Stimulated activated CD4-positive, alpha-beta T cell treated with anti-CD3 and anti-CD28 coated beads, TNF-alpha, amount 100 ng/mL, for 48 hours (primary cell): ENCODE measurements at places on chromosomes 6 and 20.

DNA sequence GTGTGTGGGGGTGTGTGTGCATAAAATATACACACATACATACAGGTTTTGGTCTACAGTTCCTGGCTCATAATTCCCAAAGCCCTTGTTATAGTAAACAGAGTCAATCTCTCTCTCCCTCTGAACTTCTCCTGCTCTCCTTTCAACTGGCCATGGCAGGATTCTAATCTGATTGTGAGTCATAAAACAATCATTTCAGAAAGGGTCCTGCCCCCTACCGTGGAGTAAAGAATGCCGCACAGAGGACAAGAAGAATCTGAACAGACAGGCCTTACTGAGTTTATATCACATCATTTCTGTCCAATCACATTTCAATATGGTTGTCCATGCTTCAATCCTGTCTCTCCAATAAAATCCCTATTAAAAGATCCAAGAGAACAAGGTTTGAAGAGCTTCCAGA, 416.9 kb downstream of the FRK start:
- no peak for DNase-seq

DNA sequence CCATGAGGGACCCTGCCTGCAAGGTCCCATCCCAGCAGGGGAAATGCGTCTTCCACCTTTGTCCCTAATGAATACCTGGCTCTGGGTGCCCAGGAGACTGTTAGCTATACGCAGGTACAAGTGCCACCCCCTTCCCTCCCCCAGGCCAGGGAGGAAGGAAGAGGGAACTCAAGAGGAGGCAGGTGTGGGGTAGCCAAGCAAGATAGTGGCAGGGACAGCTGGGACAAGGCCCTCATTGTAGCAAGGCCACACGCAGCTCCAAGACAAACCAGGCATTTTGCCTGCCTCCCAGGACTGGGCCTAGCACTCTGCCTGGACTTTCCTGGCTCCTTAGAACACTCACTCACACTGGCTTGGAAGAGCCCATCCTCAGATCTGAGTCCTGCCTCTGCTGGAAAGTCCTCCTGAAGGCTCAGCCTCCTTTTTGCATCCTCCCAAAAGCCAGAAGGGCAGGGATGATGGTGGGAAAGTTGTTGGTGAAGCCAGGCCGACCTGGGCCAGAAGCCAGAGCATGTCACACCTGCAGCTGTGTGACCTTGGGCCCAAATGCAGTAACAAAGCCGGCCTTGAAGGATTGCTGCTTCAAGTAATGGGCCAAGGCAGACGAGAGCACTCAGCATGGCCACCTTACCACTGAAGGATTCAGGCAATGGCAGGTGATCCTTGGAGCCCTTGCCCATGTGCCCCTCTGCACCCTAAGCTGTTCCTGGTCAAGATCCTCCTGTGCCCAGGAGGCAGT, 27.7 kb downstream of the SNPH start:
- DNase-seq: no peak

GRCh38 chr6:93418033-93418407, 1.3 kb downstream of the EPHA7 start:
- no peak for DNase-seq

DNA sequence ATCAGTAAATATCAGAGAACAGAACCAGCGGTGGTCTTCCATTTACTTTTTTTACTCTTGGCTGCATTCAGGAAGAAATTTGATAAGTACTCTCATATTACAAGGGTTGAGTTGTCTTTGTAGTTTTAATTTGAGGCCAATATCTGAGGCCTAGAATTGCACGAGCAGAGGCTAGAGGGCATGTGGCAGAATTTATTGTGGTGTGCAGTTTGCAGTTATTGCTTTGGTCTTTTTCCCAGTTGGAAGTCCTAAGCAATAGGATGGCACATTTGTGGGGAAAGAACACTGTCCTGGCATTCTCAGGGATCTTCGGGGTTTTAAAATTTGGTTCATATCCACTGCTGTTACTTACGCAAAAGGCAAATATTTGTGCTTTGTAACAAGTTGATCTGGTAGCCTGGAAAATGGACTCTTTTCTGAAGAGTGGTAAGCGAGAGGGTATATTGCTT, 66.0 kb downstream of the CTNNBL1 start:
- no peak for DNase-seq

DNA sequence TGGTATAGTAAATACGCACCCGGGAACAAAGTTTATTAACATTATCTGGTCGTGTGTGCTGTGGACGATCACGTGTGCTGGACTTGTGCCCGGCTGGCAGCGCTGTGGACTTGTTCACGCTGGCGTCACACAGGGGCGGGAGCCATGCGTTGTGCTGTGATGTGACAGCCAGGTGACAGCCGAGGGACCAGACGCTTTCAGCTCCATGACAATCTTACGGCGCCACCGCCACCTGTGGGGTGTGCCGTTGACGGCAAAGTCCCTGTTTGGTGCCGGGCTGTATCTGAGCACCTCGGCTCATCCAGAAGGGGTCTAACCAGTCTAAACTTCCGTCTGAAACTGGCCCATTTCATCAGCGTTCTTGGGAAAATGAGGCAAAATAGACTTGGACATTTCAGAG, 25.2 kb downstream of the DLL1 start:
- DNase-seq: no peak

DNA sequence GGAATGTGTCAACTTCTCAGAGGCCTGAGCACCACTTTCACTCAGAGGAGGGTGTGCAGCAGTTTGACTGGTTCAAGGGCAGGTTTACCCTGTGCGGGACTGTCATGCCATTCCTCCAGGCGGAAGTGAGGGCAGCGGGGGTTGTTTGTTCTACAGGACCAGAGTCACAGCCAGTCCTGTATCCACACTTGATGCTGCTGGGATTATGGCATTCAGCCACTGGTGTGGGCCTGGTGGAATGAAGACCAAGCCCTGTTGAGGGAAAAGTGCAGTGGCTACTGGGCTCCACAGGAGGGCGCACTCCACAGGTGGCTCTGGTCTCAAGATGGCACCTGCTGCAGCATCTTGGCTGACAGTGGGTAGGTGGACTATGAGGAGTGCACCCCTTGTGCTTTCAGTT, 14.8 kb downstream of the SEMG2 start:
- DNase-seq: no peak

DNA sequence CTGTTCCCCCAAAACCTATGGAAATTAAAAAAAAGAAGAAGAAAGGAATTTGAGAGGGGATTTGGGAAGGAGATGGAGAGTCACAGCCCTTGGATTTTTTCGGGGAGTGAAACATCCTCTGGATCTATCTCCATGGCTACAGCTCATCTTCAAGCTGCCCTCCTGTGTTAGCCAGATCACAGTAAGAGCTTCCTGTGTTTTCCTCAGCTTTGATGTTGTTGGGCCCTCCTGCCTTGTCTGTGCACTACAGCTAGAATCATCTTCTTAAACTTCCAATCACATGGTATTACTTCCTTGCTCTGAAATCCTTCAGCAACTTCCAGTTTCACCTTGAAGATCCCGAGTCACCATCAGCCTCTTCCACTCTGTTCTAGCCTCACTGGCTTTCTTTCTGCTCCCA, 207.8 kb upstream of the ZFP64 start:
- DNase-seq: no peak

- no peak for DNase-seq
These were observed 74.7 kb downstream of the EYA4 start for GRCh38 chr6:133315811-133316210.

- DNase-seq: no peak
These were observed 260.0 kb downstream of the FARS2 start for GRCh38 chr6:5521322-5521721.

GRCh38 chr6:15320693-15321092, 74.8 kb downstream of the JARID2 start:
- DNase-seq: no peak

DNA sequence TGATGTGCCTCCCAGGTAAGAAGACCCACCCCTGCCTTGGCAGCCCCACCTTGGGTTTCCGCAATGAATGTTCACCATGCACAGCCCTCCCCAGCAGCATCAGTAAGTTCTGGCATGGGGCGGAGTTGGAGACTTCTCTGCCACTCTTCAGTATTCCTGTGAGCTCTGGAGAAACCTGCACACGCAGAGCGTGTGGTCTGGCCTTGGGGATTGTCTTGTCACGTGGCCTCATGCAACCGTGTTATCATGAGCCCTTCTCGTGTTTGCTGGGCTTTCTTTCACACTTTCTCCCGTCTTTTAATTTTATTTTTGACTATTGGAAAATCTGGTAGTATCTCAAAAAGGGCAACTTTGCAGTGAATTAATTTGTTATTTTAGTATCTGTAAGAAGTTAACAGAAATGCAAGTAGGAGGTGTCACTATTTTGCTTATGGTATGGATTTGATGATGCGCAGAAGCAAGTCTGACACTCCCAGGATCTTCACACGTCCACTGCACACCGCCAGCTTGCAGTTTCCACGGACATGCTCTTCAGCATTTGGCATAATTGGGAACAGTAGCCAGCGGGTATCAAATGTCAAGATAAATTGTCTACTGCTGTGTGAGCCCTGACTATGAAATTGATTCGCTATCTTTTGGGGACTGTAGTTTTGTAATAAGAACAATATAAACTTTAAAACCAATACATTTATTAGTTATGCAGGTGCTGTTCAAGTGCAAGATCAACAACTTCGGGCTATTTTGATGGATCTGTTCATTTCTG, 463.5 kb downstream of the QKI start:
- no peak for DNase-seq

- DNase-seq: no peak
These were observed 170.4 kb downstream of the PHF3 start for GRCh38 chr6:63805808-63806572.

DNA sequence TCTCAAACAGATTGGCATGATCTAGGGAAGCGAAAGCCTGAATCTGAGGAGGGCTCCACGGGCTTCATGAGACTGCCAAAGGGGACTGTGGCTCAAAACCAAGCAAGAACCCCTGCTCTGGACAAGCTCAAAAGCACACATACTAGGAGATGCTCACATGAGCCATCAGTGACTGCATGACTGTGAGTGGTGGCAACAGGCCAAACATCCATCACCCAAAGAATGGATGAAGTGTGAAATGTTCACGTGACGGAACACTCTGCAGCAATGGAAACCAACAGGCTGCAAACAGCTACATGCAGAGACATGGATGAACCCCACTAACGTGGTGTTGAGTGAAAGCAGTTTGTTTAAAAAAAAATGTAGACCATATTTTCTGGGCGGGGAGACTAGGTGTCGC, 136.3 kb downstream of the PREX1 start:
- no peak for DNase-seq

GRCh38 chr20:14576196-14576877, 238.9 kb upstream of the FLRT3 start:
- no peak for DNase-seq

GRCh38 chr20:38321959-38322598, 18.1 kb downstream of the BPI start:
- no peak for DNase-seq

DNA sequence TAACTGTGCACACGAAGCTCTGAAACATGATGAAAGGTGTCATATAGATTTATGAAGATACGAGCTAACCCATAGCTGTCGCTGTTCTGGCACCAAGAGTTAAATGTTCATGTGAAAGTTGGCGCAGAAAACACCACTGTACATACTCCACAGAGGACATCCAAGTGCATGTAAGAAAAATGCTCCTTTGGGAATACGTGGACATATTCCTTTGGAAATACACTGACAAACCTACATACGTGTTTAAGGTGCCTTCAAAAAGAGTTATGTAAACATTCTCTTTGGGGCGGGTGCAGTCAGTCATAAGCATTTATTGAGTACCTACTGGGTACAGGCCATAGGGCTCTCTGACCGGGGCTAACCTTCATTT, 723 bp upstream of the ARID1B start:
- DNase-seq: no peak
